ENCODE measurements at places on chromosomes 4 and X.

- DNase-seq, result no peak
These were observed 969 bp downstream of the STIM2 start for GRCh38 chr4:26861434-26862186.

GRCh38 chrX:39043838-39044550 is 242.7 kb downstream of the MID1IP1 start:
- DNase-seq, result no peak

- no peak for DNase-seq
These were observed 91.5 kb upstream of the GALNT7 start for GRCh38 chr4:173076903-173077634.

GRCh38 chr4:132694775-132695174 is 454.3 kb upstream of the PCDH10 start:
- DNase-seq, result no peak

- DNase-seq, result peak; percentile 64
These were observed 47.0 kb upstream of the MID1IP1 start for GRCh38 chrX:38754102-38754790.

DNA sequence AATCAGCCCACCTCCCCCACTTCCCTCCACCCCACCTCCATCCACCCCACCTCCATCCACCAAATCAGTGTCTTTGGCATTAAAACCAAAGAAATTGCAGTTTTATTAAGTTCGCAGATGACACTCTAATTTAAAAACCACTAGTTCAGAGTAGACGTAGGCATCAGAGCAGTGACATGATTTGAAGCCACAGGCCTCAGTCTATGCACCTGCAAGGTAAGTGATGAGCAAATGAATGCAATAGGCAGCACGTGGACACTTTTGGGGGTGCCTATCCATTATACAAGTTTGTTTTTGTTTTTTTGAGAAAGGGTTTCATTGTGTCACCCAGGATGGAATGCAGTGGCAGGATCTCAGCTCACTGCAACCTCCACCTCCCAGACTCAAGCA is 88.0 kb upstream of the TRIM2 start:
- no peak for DNase-seq

GRCh38 chr4:140659943-140660700 is 91.4 kb upstream of the UCP1 start:
- DNase-seq, result no peak

DNA sequence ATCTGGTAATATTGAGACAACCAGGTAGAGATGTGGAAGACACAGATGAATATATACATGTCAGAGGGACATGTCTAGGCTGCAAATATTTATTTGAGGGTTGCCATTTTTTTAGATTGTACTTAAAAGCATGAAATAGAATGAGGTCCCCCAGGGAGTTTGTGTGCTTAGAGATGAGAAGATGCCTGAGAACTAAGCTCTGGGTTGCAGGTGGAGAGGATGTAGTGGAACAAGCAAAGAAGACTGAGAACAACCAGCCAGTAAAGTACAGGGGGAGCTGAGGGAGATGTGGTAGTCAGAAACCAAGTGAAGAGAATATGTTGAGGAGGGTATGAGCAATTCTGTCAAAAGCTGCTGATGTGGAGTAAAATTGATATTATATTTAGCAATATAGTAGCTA is 95.6 kb upstream of the UNC5C start:
- DNase-seq, result no peak

- DNase-seq, result peak; percentile 20
These were observed 24.2 kb upstream of the CSF2RA start for GRCh38 chrX:1244164-1245076.

DNA sequence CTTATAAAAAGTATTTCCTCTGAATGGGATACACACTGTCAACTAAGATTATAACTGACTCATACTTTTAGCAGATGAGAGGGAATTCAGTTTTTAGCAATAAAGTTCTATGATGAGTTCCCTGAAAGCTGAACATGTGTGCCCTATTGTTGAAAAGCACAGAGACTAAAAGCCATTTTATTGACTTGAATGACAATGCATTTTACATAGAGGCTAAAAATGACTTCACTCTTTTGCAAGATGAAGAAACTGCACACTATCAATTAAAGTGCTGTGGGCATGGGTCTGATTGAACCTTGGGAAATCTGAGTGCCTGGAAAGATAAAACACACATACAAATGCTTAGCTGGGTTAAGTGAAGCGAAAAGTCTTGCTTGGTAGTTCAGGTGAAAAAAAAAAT is 633.4 kb downstream of the PDHA2 start:
- DNase-seq, result no peak

DNA sequence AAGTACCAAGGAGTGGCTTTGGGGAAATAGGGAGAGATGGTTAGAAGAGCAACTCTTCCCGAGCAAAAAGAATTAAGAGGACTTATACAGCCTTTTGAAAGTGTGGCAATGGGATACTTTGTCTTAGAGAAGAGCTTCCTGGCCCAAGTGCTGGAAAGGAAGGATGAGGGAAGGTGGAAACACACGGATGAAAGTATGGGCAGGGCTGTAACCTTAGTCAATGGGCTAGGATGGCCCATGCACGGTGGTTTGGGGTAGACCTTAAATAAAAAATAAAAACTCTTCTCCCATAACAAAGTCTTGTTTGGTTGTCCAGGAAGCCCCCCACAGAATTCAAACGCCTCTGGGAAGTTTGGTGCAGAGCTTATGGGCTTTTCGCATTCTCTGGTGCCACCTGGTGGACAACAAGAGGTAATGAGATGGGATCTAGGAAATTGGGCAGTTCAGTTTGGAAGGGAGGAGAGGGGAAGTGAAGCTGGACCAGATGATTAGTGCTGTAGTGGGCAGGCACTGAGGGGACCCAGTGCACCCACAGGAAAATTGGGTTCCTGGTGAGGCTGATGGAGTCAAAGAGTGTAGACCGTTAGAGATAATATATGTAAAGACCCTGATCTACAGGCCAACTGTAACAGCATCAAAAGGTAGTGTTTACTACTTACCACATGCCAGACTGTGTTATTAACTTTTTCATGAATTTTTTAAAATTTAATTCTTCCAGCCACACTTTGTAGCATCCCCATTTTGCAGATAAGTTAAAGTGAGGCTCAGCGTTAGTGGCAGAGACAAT is 13.8 kb upstream of the ENOX2 start:
- peak; percentile 44 for DNase-seq

GRCh38 chr4:149910604-149911350 is 95.1 kb upstream of the IQCM start:
- no peak for DNase-seq
